Left ventricle myocardium inferior (tissue), 1 donor: ENCODE measurements at places on chromosomes 1 and 21. TPM values are rescaled to one million over a fixed set of nuclear protein-coding genes. Genes with fewer than 3 reads are reported as not detected.

DNA sequence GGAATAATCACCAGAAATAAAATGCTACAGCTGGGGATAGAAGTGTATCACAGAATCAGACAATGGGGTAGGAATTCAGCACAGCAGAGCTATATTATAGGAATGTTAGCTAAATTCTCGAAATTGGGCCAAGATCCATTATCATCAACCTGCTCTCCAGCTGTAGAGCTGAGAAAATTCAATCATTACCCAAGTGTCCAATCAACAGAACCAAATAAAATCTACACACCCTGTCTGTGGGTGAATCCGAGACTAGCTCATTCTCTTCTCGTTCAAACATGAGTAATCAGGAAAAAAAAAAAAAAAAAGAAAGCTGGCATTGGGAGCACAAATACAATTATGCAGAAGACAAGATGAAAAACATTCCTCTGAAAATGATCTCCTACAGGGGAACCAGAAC, 119.2 kb downstream of the CDC7 start:
- DNase-seq, result no peak

Gene ST6GALNAC5
- 0.41 TPM for total RNA-seq

GRCh38 chr1:233998891-233999290, 94.4 kb downstream of the SLC35F3 start:
- DNase-seq, result no peak

DNA sequence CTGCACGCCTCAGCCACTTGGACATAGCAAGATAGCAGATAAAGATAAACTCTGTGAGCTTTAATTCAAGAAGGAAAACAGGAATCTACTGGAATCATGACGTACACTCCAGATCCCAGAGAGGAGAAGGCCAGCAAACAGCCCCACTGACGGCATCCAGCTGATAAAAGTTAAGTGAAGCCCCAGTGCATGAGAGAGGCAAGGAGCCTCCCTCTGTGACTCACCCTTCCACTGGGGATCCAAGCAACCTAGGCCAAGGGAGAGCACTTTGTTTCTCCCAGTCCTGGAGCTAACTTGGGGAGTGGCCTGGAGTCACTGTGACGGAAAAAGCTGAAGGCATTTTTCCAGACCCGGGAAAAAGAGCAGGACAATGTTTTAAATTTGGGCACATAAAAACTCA, 270.0 kb downstream of the AKT3 start:
- DNase-seq, result no peak

Gene MMEL1
- total RNA-seq, result 0.82 TPM

Gene BMP8B
- 0.33 TPM for total RNA-seq

- no peak for DNase-seq
These were observed 24.2 kb upstream of the CXADR start for GRCh38 chr21:17488620-17489019.

DNA sequence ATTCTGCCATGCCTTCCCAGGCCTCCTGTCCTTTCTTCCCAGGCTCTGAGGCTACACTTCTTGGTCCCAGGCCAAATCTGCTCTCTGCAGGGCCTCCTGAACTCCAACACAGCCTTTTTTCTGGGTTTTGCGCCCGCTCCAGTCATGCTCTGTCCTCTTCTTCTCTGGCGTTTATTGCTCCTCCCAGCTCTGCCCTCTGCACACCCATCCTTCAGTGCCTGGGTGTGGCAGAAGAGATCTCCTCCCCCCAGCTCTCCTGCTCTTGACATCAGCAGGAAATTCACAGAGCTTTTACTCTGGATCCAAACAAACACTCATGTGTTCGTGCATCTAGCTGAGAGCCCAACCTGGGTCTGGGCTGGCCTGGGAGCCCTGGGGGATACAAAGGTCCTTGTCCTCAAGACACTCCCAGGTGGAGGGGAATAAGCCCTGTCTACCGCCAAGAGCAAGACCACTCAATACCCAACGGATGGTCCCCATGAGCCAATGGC, 22.9 kb upstream of the EPS8L3 start:
- peak; percentile 7 for DNase-seq
